Right ventricle myocardium inferior (tissue), 1 donor: ENCODE measurements at places on chromosomes 3 and 15.

- no peak for DNase-seq
Measured at GRCh38 chr3:11074011-11074410, 80.3 kb upstream of the HRH1 start.

DNA sequence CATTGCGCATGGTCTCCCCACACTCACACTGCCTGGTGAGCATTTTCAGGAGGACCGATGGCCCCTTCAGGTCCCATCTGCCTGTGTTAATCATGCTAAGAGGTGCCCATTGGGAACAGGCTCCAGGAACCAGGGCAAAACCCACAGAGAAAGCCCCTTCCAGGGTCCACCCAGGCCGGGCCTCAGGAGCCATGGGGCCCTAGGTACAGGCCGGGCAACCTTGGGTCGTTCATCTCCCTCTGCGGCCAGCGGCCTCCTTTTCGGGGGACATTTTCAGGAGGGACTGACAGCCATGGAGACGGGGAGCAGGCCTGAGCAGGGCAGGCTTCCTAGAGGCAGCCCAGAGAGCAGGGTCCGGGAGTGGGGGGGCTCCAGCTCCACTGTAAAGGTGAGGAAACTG is 68.0 kb upstream of the TAMM41 start:
- no peak for DNase-seq

DNA sequence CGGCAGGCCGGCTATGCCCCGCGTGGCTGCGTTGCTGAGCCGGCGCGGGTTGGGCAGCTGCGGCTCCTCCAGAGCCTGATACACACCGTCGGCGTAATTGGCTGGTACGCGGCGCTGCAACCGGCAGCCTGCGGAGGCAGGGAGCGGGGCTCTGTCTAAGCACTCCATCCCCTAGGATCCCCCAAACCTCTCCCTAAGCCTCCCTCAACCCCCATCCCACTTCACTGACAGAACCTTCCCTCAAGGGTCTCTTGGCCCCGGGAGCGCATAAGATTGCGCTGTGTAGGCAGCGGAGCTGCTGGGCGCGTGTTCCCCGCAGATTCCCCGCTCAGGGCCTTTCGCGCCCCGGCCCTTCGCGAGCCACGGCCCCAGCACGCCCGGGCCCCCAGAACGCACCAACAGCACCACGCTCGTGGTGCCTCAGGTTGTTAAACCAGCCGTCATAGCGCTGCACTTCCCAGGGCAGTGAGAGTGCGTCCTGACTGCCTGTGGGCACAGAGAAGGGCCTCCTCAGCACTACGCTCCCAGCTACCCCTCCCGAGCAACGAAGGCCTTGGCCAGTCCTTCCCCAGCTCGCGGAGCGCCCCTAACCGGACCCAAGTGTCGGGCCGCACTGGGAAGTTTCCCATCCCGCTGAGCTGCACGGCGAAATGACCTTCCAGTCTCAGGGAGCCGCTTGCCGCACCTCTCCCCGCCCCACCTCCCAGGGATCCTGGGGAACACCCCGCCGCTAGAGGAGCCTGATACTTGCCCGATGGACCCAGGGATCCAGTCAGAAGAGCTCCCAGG is 1.2 kb downstream of the DUOX2 start:
- DNase-seq, result no peak

DNA sequence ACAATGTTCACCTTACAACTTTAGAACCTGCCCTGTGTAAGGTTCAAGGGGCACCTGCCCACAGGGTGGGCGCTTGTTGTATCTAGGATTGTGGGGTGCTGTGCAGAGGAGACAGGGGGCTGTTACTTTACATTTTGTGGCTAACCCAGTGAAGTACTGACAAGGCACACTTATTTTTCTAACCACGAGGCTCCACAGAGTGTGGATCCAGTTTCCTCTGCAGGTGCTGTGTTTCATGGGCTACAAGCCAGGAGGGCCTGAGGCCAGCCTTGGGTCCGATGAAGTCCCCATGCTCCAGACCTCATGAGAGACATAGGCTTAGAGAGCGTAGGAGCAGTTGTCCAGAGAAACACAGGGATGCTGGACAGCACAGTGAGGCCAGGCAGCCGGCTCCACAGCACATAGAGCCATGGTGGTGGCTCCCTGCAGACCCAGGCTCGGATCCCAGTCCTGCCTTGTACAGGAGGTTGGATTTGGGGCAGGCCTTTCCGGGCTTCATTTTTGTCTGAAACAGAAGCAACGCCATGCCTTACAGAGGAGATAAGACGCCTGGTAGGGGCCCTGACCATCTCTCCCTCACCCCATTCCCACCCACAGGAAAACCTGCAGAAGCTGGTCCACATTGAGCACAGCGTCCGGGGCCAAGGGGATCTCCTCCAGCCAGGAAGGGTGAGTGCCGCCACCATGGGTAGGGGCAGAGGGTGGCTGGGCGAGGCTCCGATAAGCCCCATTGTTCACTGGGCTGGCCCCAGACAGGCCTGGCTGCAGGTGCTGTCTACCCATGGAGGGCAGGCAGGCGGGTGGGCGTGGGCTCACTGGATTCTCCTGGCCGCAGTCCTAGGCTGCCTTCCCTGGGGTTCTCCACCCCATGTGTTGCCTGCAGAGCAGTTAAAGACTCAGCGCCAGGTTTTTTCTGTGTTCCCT is 40.1 kb upstream of the NR2C2 start:
- no peak for DNase-seq

DNA sequence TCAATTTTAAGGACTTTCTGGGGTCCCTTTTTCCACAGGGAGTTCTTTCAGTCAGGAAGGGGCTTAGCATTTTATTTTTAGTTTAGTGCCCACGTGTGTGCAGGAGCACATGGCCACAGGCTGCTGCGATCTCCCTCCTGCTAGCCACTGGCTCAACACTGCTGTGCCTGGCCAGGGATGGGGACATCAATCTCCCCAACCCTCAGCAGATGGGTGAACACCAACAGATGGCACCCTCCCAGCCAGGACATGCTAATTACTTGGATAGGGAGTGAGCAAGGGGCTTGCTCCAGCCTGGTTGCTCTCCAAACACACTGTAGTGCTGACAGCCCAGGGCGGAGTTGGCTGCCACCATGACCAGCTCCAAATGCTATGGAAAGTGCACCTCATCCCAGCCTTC is 7.4 kb upstream of the RIOX2 start:
- no peak for DNase-seq

DNA sequence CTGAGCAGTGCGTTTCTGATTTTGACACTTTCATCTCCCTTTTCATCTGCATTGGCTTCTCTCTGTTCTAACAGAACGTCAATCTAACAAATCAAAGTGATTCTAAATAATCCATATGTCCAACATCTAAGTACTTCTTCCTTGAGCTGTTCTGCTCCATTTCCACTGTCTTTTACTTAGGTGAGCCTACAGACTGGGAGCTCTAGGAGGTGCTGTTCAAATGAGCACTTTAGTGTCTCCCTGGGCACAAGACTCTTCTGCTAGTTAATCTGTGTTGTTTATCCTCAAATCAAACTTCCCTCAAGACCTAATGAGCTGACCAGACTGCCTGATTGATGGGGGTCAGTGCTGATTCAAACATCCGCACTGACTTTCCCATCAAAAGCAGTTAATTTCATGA is 408.1 kb downstream of the WDR72 start:
- no peak for DNase-seq

DNA sequence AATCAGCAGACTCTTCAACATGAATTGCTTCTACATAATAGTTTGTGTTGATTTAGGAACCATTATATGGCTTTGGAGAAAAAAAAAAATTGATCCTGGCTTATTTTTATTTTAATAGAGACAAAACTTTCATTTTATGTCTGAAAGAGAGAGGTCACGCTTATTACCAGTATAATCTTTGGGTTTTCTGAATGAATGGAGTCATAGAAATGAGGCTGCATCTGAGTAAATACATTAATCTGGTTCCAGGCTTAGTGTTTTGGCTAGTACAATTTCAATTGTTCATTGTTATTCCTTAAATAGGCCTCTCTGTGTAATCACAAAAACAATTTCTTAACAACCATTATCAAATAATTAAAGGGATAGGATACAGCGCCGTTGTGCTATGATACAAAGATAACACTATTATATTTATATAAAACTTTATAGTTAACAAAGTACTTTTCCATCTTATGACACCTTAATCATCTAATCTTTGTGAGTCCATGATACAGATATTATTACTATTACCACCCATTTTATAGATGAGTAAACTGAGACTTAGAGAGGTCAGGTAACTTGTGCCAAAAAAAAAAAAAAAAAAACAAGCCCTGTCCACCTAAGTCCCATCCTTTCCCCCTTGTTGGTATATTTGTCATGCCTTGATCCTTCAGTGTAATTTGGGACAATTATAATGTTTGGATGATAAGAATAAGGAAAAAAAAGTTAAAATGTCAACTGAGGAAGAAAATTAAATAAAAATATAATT is 41.8 kb upstream of the GOLM2 start:
- DNase-seq, result no peak

DNA sequence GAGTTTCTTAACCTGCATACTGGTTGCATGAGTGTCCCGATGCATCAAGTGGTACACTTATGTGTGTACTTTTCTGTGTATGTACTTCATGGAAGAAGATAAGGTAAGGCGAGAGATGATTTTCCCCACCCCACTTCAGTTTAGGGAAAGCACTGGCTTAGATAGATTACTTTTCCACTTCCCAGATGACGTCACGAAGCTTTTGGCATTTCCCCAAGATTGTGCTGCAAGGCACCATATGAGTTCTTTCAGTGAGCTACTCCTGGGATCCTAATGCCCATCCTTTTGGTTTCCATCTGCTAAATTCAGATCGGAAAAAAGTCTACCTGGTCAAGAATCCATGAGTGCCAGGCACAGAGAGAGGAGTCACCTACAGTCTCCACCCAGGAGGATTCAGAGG is 4.5 kb downstream of the IL17RB start:
- DNase-seq, result no peak

GRCh38 chr3:154192225-154192624 is 71.0 kb downstream of the ARHGEF26 start:
- no peak for DNase-seq

DNA sequence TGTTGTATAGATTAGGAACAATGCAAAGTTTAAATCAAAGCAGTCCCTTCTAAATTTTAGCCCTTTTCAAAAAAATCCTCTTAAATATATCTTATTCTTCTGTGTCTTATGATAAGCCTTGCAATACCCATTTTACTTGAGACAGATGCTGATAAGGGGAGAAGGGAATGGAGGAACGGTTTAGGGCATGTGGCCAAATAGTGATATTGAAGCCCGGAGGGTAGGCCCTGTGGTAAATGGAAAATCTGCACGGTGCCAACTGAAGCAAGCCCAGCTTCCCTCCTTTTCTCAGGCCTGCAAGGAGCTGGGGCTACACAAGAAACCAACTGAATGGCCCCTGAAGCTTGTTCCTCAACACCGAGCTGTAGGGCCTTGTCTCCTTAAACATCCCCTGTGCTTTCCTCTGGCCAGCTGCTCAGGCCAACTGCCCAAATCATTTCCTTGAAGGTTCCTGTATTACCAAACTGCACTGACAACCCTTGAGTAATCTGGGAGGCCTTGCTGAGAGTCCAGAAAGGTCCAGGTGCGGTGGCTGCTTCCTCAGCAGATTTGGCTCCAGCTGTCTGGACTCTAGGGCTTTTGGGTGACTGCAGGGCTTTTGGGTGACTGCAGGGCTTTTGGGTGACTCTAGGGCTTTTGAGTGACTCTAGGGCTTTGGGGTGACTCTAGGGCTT is 67.2 kb downstream of the NCEH1 start:
- DNase-seq, result no peak

DNA sequence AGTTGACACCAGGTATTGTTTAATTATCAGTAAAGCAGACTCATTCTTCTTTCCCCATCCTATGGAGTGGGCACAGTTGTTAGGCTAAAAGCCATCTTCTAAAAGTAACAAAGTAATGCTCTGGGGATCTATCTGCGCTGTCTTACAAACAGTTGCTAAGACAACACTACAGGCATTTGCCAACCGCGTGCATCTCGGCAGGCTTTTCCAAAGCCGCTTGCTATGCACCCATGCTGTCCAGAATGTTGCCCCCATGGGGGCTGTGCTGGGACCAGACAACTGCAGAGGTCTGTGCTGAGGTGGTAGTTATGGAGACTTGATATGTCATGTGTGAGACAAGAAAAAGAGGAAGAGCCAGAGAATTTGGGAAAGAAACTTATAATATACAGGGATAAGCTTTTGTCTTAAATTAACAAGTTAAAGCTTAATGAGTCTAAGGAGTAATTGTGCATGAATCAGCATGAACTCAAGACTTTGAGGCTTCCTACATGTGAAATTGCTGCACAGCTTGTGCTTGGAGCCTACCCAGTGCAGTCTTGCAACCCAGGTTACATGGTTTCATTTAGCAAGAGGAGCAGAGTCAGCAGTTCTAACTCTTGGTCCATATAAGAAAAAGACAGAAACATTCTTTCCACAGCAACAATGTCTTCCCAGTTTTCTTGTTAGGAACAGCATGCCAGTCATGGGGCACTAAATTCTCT is 38.9 kb upstream of the DCLK3 start:
- DNase-seq, result no peak

DNA sequence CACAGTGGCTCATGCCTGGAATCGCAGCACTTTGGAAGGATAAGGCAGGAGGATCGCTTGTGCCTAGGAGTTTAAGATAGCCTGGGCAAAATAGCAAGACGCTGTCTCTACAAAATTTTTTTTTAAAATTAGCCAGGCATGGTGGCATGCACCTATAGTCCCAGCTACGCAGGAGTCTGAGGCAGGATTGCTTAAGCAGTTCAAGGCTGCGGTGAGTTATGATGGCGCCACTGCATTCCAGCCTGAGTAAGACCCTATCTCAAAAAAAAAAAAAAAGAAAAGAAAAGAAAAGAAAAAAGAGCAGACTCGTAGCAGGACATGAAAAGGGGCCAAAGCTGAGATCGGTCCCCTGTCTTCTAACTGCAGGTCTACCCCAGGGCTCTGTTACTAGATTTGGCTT is 18.9 kb downstream of the SRGAP3 start:
- no peak for DNase-seq

GRCh38 chr15:47796339-47796738 is 79.0 kb downstream of the SEMA6D start:
- no peak for DNase-seq

GRCh38 chr15:96285729-96286254 is 44.7 kb upstream of the NR2F2 start:
- peak; percentile 64 for DNase-seq

DNA sequence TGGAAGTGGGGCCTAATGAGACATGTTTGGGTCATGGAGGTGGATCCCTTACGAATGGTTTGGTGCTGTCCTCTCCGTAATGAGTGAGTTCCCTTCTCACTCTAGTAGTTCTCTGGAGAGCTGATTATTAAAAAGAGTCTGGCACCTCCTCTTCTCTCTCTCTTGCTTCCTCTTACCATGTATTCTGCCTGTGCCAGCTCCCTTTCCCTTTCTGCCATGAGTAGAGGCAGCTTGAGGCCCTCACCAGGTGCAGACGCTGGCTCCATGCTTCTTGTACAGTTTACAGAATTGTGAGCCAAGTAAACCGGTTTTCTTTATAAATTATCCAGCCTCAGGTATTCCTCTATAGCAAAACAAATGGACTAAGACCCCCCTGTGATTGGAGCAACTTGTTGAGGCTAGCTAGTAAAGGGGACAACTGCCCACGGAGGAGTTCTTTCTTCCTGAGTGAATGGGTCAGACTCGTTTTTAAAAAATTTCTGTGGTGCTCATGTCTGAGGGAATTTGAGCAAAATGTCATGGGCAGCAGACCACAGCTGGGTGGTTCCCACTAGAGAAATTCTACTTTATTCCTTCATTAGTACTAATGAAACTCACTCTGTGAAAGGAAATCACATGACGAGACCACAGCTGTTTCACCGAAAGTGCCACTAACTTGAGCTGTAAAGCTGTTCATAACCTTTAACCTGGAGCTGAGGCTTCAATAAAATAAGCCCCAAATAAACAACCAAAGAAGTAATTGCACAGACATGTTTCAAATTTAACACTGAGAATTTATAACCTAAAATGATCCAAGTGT is 210.0 kb downstream of the NFKBIZ start:
- no peak for DNase-seq

- DNase-seq, result no peak
Measured at GRCh38 chr3:463252-464192, 267.0 kb downstream of the CHL1 start.

GRCh38 chr3:88707837-88708236 is 399.6 kb upstream of the EPHA3 start:
- DNase-seq, result no peak
